ENCODE measurements at places on chromosomes 3 and 15.

DNA sequence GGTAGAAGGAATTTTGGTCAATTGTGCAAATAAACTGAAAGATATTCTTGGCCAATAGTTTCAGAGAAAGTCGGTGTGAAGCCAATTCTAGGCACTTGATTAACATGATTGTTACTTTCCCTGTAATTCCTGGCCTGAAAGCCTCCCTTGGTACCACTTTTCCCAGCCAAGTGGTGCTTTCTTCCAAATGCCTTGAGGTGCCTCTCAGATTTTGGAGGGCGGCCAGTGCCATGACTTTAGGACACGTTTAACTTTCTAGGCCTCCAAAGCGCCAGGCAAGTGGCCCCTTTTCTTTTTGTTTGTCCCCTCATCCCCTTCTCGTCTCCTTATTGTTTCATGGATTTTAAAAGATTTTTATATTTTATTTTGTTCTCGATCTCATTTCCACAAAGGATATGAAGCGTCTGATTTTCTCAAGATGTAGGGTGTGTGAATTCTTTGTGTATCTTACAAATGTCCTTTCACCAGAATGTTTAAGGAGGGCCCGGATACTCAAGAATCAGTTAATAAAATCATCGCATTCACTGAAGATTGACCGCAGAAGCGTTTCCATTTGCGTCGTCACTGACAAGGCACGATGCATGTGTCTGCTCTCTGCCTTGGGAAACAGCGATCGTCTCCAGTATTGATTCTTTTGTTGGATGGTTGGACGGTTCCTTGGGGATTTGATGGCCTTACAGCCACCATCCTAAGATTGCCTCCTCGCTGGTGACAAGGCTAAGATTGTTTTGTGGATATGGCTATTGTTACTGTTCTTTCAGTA lies 87.8 kb downstream of the ASB7 start:
- no peak for DNase-seq

DNA sequence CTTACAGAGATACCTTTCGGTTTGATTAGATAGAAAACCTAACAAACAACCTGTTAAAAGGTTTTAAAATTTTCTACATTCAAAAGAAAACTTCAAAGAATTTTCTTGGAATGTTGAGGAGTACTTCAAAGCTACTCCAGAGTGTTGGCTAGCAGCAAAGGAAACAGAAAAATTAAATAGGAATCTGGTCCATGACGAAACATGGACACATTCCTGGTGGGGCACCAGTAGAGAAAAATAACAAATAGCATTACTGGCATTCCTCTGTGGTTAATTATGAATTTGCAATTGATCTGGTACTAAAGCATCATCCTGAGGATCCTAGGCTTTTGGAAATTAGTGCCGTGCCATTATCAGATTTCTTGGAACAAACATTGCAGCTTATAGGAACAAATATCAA lies 59.5 kb upstream of the DPPA4 start:
- no peak for DNase-seq

DNA sequence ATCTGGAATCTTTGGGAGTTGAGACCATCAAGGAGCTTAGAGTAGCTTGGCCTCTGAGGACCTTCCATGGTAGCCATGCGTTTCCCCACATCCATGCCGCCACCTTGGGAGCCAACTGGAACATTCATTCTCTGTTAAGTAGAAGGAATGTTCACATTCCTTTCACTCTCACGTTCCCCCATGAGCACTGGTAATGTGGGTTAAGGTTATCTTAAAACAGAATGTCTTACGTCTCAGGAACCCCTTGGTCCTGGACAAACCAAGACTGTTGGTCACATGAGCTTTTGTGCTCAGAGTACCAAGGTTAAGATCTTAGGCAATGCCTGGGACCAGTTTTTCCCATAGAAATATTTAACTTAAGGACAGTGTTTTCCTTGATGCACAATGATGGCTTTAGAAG lies 211.7 kb upstream of the UBE2E1 start:
- DNase-seq = no peak

DNA sequence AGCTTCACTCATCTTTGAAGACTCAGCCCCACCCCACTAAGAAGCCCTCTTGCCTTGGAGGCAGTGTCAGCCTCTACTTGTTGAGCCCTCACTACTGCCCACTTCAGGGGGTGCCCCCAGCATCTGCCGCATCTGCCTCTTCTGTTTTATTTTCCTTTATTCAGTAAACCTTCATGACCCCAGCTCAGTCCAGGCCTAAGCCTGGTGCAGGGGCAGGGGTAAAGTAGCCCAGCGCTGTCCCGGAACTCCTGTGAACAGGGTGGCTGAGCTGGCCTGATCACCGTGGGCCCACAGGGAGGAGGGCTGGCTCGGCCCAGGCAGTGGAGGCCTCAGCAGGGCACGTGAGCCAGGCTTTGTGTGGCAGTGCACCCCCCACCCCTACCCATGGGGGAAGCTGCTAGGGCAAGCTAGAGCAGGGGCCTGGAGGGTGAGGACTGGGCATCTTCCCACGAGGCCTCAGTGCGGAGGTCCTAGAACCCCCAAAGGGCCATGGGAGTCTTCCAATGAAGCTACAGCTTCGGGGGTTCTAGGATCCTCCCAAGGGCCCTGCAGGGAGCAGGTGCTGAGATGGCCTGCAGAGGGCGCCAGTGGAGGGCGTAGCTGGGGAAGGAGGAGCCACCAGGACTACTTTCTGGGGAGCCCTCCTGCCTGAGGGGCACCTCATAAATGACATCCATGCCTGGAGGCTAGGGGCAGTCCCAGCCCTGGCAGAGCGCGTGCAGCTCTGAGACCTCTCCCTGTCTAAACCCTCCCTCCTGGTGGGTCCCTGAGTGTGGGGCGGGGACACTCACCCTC lies 36.0 kb downstream of the TSPAN3 start:
- no peak for DNase-seq

DNA sequence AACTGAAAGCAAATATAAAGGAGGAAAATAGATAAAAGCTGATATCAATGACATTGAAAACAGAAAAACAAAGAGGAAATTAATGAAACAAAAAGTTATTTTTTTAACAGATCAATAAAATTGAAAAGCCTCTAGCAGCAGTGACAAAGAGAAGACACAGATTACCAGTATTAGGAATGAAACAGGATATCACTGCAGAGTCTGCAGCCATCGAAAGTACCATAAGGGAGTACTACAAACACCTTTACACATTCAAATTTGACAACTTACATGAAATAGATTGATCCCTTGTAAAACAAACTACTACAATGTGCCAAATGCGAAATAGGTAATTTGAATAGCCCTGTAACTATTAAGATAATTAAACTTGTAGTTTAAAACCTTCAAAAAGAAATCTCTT lies 24.9 kb upstream of the DHX36 start:
- DNase-seq = no peak

GRCh38 chr3:178159691-178160220 lies 376.5 kb upstream of the KCNMB2 start:
- DNase-seq = no peak

- DNase-seq = no peak
Measured at GRCh38 chr3:50350213-50350526, 405 bp downstream of the NPRL2 start.
